Activated naive CD8-positive, alpha-beta T cell treated with anti-CD3 and anti-CD28 coated beads, Interleukin-2, amount 50 U/mL, for 24 hours (primary cell): ENCODE measurements at places on chromosomes 5 and 9.

GRCh38 chr5:143186623-143187022 lies 216.9 kb downstream of the NR3C1 start:
- no peak for DNase-seq

GRCh38 chr5:120938604-120939003 lies 474.5 kb downstream of the PRR16 start:
- DNase-seq = no peak

DNA sequence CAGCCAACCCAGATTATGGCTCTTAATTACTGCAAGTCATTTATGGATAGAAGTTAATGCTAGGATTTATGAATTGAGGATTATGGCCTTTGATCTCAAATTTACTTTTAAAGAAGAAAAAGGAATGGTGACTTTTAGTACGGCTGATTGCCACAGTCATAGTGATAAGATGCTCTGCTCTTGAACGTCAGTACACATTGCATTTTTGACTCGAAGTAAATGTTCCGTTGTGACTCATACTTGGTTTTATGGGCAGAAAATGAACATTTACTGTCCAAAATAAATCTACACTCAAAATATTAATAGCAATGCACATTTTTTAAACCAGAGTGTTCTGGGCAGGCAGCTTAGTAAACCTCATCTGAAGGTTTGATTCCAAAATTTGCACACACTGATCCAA lies 830 bp downstream of the ADAMTSL1 start:
- DNase-seq = no peak

- DNase-seq = no peak
These were observed 2.4 kb downstream of the SMIM15 start for GRCh38 chr5:61159836-61160235.

DNA sequence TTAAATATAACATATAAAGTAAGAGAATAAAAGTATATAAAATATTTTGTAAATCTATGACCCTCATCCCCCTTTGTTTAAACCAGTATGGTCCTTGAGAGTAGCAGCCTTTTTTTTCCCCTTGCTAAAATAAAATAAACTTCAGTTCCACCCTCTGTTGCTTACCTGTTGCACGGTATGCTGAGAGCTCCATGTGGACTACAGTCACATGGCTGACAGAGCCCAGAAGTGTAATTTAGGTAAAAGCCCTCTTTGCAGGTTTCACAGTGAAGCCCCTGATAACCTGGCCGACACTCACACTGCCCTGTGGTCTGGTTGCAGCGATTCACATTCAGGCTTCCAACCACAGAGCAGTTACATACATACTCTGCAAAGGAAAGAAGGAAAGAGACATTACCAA lies 55.1 kb downstream of the MEGF9 start:
- DNase-seq = no peak

- DNase-seq = no peak
These were observed 147.5 kb downstream of the DAB2IP start for GRCh38 chr9:121798941-121799340.

GRCh38 chr9:17222932-17223331 lies 88.1 kb downstream of the CNTLN start:
- no peak for DNase-seq

DNA sequence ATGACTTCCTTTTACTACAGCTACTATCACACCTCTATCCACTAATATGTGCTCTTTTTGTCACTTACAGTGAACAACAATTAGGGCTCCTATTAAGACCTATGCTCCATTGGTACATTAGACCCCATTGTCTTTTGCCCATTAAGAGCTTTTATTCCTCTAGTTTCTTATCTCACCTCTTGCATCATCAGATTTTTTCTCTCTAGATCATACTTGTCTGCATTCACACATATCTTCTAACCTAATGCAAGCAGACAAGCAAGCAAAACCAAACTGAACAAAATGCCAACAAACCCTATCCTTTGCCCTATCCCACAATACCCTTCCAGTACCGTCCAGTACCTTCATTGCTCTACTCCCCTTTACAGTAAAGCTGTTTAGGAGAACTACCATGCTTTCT lies 10.1 kb upstream of the RBM27 start:
- no peak for DNase-seq

DNA sequence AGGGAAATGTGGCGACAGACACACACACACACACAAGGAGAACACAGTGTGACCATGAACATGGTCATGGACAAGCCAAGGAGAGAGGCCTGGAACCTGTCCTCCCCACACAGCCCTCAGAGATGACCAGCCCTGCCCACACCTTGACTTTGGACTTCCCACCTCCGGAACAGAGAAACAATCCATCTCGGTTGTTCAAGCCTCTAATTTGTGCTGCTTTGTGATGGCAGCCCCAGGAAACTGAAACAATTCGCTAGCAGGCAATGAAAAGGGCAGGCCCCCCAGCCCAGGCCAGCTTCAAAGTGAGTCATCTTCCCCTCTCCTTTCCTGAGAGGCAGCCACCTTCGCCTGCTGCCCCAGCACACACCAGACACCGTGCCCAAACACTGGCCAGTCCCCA lies 47.7 kb downstream of the NSUN2 start:
- DNase-seq = no peak

DNA sequence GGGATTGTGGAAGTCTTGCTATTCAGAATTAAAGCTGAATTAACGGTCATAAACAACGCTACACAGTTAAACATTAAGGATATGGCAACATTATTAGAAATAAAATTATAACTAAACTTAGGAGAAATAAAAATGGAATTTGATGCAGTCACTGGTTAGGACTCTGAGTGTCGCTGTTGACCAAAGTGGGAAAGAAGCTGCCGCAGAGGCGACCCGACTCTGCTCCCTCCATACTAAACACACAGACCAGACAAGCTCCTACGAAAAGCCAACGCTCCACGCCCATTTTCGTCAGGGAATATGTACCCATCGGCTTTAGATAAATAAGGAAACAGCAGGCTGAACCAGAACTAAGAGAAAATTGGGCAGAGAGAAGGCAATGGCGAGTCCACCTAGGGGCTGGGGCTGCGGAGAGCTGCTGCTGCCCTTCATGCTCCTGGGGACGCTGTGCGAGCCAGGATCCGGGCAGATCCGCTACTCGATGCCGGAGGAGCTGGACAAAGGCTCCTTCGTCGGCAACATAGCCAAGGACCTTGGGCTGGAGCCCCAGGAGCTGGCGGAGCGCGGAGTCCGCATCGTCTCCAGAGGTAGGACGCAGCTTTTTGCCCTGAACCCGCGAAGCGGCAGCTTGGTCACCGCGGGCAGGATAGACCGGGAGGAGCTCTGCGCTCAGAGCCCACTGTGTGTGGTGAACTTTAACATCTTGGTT lies at the start of gene PCDHGA5:
TSS of gene PCDHGA5 (plus strand) at position 211 of the 709 bp plus-strand sequence. CDS start at position 380, 169 bp downstream.
- DNase-seq = no peak

GRCh38 chr5:39599721-39600431 lies 175.1 kb upstream of the DAB2 start:
- DNase-seq = no peak

DNA sequence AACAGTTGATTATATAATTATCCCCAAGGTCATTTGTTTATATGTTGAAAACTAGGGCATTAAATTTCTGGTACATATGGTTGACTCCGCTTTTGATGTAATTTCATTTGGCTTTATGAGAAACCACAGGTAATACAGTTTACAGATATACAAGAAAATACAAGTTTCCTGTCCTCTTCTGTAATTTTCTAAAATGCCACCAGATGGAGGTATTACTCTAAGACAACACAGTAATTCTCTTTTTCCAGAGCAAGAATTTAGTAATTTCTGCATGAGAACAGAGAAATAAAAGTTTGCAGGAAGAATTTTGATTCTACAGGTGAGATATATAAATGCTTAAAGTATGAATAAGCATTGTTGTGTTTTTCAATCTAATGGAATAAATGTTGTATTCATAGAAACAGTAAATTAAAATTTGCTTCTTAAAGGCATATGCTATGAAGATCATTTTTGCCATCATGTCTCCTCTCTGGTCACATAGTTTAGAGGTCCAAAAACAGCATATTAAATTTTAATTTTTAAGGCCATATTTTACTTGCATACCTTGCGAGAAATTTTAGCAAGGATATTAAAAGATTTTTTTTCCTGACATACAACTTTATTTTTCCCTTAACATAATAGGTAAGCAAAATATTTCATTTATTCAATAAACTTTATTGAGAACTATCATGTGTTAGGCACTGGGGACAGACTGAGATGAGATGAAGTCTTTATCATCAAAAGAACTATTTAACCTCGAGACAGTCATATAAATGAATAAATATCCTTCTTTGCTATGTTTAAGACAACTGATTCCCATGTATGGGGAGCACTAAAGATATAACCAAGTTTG lies 22.7 kb downstream of the CHD1 start:
- DNase-seq = no peak

GRCh38 chr9:113995401-113995800 lies 82.7 kb downstream of the AMBP start:
- DNase-seq = no peak

- DNase-seq = no peak
These were observed 13.1 kb downstream of the NACC2 start for GRCh38 chr9:136081826-136082495.

- no peak for DNase-seq
These were observed 366.4 kb downstream of the PSAT1 start for GRCh38 chr9:78663369-78663768.

DNA sequence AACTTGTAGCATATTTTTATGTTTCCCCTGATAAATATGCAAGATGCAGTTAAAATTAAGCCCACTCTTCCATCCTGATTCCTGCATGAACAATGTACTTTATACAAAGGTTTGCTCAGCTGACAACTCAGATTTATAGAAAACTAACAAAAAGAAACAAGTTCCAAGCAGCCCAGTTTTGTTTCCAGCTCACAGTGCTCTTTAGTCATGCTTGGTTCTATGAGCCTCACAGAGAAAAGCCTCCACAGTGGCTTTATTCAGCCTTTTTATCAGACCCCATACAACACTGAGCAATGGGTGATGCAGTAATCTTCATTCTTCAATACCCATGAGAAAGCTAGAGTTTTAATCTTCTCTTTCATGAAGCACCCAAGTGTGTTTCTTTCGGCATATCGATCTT lies 329.6 kb downstream of the SLCO4C1 start:
- no peak for DNase-seq

DNA sequence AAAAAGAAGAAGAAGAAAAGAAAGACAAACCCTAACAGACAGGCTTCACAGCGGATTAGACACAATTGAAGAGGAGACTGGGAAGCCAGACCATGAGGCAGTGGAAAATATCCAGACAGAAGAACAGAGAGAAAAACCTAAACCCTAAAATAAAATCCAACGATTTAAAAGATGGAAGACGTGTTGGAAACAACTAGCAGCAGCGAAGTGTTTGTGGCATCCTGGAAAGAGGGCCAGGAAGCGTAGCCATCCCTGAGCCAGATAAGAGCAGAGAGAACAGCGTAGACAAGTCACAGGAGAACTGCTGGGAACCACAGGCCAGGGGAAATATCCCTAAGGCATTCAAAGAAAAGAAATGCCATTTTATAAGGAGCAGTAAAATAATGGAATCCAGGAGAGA lies 39.7 kb upstream of the NKD2 start:
- no peak for DNase-seq

DNA sequence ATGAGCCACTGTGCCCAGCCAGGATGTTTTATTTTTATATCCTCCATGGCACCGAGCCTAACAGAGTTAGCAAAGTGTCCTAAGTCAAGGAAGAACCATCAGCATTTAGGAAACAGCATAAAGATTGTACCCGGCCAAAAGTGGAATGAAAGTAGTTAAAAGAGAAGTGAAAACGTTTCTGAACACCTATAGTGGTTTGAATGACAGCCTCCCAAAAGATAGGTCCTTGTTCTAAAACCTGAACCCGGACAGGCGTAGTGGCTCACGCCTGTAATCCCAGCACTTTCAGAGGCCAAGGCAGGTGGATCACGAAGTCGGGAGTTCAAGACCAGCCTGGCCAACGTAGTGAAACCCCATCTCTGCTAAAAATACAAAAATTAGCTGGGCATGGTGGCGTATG lies 37.4 kb downstream of the ZFAND5 start:
- DNase-seq = no peak

DNA sequence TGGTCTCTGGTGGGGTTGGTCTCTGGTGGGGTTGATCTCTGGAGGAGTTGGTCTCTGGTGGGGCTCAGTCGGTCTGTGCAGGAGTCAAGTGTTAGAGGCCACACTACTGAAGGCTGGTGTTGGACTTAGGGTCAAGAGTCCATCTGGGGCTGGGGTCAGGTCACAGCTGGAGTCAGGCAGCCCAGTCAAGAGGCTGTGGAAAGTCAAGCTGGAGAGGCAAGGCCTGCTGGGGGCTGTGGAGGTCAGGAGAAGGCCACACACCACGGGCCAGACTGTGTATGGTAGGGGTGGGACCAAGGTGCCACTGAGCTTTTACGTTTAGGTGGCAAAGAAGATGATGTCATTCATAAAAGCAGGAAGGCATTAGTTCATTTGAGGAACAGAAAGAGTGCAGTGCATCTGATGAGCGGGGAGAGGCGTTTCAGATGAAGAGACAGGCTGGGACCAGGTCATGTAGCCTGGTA lies 16.7 kb upstream of the CD74 start:
- no peak for DNase-seq

DNA sequence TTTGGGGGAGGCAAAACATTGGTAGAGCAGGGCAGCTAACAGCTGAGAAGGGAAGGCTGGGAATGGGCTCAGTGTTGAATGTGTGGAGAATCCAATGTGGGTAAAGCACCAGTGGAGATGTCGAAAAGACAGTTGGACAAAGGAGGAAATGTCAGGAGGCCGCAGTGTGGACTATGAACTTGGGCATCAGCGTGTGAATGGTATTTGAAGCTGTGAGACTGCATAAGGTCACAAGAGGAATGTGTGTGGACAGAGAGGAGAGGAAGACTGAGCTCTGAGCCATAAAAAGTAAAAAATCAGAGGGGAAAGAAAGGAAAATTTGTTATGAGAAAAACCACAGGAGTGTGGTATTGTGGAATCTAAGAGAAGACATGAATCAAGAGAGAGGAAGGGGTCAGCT lies 99.4 kb upstream of the ADAMTS16 start:
- DNase-seq = no peak

DNA sequence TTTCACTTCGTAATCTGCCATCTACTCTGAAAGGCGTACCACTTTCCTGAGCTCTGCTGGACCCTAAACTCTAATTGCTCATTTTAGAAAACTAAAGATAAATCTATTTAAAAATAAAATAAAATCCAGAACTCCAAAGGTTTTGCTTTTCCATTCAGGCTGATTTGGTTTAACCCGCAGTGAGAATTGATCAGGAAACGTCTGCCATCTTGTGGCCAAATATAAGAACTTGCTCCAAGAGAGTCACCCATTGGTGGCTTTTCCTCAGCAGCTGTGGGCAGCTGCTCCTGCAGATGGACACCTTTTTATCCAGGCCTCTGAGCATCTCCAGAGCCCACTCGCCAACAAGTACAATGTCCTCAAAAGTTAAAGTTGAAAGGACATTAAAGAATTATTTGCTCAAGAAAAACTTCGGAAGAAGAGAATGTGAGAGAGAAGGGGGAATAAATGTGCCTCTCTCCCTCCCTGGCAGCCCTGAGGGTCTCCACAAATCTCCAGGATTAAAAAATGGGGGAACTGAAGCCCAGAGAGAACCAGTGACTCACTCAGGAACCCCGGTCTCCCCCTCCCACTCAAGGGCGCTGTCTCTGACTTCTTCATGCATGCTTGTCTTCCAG lies 4.1 kb downstream of the SAXO1 start:
- DNase-seq = peak; percentile 23
